ENCODE measurements at places on chromosomes 2 and 18.

DNA sequence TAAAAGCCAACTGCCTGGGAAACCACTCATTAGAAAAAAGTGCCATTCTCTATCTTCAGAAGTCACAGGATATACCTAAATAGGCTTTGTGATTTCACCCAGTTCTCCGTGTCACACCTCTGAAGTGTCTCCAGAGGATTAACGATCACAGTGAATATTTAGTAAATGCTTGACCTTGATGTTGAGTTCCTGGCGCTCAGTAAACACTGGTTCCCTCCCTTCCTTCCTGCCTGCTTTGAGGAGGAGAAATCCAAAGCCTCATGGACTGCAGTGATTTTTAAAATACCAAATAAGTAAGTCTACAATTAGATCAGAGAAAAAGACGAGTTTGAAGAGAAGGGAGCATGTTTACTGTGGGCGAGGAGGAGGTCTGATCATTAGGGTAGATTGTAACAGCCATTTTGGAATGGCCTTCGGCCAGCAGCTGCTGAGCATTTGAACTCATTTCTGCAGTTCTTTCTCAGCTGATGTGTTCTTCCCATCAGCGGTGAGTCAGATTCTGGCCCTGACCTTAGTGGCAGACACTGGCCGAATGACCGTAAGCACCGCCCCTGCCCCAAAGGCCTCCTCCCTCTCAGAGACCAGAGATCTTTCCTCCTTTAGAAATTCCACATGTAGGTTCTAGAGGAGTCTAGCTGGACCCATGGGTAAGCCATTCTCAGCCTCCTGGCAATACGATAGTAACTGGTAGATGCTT, 62.1 kb upstream of the SLC16A14 start:
- peak; percentile 2 for DNase-seq

- no peak for DNase-seq
Measured at GRCh38 chr2:36707050-36707449, 10.5 kb downstream of the VIT start.

DNA sequence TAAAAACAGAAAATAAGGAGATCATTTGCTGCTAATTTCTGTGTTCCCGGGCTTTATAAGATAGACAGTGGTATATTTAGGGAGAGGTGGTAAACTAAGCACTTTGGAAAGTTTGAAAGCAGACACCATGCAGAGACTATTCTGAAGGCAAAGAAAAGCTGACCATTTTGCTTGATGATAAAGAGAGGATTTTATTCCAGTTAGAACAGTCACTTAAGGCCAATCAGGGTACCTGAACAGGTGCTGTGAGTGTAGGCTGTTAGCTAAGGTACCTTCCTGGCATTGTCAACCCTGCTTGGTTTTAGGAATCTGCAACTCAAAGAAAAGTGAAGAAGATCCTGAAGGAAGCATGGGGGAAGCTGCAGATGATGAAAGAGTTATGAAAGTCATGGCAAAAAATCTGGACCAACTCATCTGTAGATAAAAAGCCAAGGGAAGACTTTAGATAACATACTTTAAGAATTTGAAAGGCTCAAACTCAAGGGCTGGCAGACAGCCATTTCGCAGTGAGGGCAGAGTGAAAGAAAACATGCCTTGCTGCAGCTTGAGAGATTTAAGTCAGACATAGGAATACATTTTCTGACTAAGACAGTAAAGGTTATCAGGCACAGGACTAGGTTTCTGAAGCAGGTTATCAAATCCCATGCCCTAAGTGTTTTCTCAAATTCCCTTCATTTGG, 80.1 kb upstream of the ARL5A start:
- no peak for DNase-seq

- no peak for DNase-seq
Measured at GRCh38 chr18:76741346-76741745, 81.0 kb upstream of the ZNF236 start.

GRCh38 chr18:42961298-42961697, 154.2 kb downstream of the RIT2 start:
- DNase-seq = no peak

DNA sequence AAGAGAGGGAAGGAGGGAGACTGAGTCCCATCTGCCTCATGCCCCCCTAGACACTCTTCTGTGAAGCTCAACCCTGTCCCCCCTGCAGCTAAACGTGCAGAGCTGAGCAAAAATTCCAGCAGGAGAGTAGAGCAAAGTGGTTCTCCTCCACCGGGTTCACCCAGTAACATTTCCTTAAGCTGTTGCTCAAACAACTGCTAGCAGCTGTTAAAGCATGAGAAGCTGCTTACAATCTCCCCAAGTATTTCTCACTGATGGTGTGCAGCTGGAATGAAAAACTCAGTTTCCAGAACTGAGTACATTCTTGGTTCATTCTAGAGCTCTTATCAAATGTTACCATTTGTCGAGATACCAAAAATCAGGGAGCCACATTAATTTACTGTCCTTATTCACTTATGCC, 92.3 kb downstream of the STK39 start:
- DNase-seq = no peak

DNA sequence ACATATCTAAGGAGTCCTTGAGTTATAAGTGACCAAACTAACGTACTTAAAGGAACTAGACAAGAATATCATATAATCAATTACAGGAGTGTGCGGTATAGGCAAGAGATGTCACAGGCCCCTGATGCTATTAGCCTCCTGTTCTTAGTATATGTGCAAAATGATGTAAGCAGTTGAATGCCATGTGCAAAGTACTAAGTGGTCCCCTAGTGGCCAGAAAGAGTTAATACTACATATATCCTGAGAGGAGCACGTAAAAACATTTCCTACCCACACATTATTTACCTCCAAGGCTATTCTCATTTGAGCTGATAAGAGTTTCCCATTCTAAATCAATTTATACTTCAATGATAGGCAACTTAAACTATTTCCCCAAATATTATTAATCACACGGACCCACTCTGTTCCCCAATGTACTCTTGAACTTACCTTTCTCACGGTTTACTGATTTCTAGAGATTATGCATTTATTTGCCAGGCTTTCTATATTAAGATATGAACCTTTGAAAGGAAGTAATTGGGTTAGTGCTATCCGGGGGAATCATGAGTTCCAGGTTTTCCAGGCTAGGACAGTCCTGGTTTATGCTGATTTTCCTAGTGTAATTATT, 158.0 kb upstream of the KLHL14 start:
- DNase-seq = no peak

DNA sequence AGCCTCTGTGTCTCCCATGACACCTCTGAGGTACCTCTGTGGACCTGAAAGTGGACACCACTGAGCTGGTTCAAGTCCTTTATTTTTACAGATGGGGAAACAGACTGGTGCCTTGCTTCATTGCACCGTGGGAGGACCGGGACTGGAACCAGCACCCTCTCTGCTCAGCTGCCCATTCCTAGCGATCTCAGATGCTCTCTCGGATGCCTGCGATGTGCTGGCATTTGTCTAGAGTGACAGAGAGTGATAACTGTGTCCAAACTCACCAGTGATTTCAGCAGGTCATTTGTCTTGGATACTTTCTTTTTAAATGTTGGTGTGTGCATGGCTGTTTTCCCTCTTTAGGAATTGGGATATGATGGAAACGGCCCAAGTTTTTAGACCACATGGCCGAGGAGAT, 30.1 kb upstream of the LYPD6B start:
- no peak for DNase-seq

DNA sequence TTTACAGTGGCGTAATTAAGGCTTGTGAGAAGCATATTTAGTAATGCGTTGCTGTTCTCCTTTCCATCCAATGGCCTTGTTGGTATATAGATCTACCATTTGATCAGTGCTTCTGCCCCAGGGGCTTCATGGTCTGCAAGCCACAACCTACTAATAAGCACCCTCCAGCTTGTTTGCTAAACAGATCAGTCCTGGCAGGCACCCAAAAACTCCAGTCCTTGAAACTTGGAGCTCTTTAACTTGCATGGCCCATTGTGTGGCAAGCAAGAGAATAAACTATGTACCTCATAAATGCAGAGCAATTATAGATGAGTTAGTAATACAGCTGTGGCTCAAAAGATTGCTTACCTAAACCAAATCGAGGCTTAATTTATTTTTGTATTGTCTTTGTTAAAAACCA, 158.5 kb downstream of the FTCDNL1 start:
- DNase-seq = no peak

- DNase-seq = no peak
Measured at GRCh38 chr2:35168351-35168750, 1187.2 kb upstream of the CRIM1 start.

GRCh38 chr18:78582898-78583738, 396.5 kb upstream of the SALL3 start:
- DNase-seq = no peak

DNA sequence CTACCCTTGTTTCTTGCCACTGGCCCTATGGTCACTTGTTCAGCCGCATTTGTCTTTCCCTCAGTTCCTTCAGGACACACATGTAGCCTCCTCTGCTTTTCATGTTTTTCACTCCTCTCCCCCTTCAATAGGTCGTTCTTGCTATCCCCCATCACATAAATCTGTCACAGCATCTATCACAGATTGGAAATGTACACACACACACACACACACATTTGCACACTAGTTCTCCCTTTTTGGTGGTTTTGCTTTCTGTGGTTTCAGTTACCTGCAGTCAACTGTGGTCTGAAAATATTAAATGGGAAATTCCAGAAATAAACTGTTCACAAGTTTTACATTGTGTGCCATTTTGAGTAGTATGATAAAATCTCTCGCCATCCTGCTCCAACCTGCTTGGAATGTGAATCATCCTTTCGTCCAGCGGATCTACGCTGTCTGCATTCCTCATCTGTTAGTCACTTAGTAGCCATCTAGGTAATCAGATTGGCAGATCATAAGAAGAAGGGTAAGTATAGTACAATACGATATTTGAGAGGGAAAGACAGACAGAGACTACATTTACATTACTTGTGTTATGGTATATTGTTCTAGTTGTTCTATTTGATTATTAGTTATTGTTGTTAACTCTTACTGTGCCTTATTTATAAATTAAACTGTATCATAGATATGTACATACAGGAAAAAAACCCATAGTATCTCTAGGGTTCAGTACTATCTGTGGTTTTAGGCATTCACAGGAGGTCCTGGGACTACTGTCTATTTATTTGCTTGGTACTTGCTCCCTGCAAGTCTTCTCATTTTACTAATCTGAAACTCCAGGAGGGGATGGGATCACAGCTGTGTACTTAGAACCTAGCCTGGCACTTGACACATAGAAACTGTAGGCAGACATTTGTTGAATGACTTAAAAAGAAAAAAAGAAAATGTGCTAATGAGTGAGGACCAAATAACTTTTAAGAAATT, 86.1 kb upstream of the PNPT1 start:
- no peak for DNase-seq

DNA sequence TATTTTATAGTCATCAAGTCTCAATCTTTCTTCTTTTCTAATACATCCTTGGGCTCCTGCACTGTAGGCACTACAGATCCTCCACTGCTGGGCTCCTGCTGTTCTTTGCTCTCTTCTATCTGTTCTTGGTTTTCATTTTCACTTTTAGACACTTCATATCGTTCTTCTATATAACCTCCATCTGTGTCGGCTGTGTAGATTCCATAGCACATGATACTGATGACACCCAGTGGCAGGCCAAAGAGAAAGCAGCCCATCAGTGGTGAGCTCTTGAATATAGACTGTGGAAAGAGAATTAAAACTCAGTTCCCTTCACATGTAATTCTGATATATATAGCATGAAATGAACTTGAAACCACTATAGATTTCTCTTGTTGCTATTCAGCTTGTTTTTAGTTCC, 38.0 kb downstream of the TMX3 start:
- DNase-seq = no peak

GRCh38 chr2:98588880-98589431, 19.4 kb downstream of the COA5 start:
- no peak for DNase-seq

DNA sequence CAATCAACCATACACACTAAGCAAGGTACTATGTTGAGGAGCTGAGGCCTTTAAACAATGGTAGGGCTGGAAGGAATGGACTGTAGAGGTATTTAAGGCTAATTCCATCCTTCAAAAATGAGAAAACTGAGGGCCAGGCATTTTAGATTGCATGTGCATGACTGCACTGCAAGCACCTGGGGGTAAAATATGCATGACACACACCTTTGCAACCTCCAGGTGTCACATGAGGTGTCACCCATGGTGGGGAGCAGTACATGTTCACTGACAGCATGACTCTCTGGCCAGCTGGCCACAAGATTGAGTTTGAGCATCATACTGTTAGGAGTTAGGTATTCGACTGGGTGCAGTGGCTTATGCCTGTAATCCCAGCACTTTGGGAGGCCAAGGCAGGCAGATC, 182.8 kb downstream of the ZBTB7C start:
- DNase-seq = no peak

DNA sequence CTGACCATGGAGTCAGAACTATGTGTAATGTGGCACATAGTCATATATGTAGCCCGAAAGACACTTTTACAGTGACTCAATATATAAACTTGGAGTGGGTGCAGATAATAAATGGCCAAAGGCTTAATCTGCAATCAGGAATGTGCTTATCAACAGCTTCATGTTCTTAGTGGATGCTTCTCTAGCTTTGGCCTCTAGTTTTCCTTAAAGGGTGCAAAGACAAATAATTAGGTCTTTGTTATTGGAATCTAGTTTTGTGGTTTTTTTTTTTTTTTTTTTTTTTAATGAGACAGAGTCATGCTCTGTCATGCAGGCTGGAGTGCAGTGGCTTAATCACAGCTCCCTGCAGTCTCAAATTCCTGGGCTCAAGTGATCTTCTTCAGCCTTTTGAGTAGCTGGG, 625.6 kb downstream of the EPHA4 start:
- DNase-seq = no peak

- no peak for DNase-seq
Measured at GRCh38 chr2:161239326-161240109, 68.7 kb upstream of the PSMD14 start.

- no peak for DNase-seq
Measured at GRCh38 chr2:143802871-143803650, 673.8 kb downstream of the ARHGAP15 start.

- DNase-seq = no peak
Measured at GRCh38 chr18:55189972-55190371, 230.7 kb upstream of the CCDC68 start.

- no peak for DNase-seq
Measured at GRCh38 chr2:26630669-26631360, 10.4 kb downstream of the CIB4 start.

GRCh38 chr2:24115057-24115456, 8.1 kb downstream of the PFN4 start:
- DNase-seq = no peak

DNA sequence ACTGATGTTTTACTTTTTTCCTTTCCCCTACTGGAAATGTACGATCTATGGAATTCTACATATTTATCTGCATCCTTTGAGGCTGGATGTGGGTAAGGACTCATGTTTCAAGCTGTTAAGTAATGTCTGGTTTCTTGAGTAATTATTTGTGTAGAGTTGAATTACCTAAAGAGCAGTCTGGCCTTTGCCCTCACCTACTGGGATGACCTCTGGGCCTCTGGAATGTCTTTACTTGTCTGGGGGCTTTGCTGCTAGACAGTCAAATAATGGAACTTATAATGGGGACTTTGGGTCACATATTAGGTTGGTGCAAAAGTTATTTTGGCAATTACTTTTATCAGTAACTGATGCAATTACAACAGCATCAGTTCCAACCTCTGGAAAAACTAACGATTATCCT, 244.7 kb downstream of the CCDC178 start:
- DNase-seq = no peak

- DNase-seq = no peak
Measured at GRCh38 chr2:150647943-150648342, 160.5 kb upstream of the RND3 start.
